ENCODE measurements at places on chromosomes 2 and 18.

- no peak for DNase-seq
These were observed 4.7 kb upstream of the ZNF516 start for GRCh38 chr18:76499637-76500340.

DNA sequence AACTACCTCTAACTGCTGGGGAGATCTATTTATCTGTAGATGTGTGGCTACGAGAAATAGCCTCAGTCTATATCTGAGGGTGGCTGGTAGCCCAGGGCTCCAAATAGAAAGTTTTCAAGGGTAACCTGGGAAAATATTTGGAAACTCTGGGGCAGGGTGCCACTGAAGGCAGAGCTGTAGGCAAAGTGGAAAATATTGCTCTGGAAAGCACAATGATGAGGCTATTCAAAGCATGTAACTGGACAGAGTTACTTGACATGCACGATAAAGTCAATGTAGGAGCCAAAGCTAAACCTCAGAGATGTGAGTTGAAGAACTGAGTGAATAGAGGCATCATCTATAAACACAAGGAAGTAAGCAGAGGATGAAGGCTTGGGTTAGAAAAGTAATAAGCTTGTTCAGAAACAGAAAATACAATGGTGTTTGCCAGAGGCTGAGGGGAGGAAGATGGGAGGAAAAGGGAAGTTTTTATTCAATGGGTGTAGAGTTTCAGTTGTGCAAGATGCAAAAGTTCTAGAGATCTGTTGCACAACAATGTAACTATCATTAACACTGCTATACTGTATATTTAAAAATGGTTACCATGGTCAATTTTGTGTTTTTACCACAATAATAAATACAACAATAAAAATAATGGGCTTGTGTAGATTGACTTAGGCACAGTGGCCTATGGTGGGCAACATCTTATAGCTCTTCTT, 171.6 kb downstream of the MBD2 start:
- DNase-seq = peak; percentile 4

- no peak for DNase-seq
These were observed 71.1 kb downstream of the MTA3 start for GRCh38 chr2:42639340-42640077.

- DNase-seq = no peak
These were observed 287.6 kb downstream of the CAMKMT start for GRCh38 chr2:44649381-44649780.

DNA sequence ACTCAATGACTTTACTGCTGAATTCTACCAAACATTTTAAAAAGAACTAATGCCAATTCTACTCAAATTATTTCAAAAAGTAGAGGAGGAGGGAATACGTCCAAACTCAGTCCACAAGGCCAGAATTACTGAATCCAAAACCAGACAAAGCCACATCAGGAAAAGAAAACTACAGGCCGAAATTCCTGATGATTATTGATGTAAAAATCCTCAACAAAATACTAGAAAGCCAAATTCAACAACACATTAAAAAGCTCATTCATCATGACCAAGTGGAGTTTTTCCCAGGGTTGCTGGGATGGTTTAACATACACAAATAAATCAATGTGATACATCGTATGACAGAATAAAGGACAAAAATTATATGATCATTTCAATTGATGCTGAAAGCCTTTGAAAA, 103.9 kb upstream of the UBE2E3 start:
- no peak for DNase-seq

DNA sequence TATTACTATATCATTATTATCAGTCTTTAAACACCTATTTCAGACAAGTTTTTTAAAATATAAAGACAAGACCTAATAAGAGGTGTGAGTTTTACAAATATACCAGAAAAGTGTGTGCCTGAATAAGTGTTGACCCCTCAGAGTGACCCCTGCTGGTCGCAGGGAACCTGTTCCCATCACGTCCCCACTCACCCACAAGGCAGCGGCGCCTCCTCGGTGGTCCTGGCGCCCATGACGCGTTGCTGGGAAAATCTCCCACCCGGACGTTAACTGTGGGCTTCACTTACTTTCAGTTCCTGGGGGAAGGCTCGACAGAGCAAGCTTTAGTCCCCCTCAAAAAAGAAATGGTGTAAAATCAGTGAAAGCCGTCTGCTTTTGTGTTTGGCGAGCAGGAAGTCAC, 93.5 kb downstream of the TMEM18 start:
- DNase-seq = no peak

GRCh38 chr2:171386627-171387026, 47.2 kb downstream of the METTL8 start:
- no peak for DNase-seq

GRCh38 chr2:56624181-56624580, 440.4 kb downstream of the CCDC85A start:
- no peak for DNase-seq

GRCh38 chr18:1530650-1531049, 626.0 kb downstream of the ADCYAP1 start:
- no peak for DNase-seq

GRCh38 chr2:65279756-65280155, 52.1 kb downstream of the ACTR2 start:
- no peak for DNase-seq

DNA sequence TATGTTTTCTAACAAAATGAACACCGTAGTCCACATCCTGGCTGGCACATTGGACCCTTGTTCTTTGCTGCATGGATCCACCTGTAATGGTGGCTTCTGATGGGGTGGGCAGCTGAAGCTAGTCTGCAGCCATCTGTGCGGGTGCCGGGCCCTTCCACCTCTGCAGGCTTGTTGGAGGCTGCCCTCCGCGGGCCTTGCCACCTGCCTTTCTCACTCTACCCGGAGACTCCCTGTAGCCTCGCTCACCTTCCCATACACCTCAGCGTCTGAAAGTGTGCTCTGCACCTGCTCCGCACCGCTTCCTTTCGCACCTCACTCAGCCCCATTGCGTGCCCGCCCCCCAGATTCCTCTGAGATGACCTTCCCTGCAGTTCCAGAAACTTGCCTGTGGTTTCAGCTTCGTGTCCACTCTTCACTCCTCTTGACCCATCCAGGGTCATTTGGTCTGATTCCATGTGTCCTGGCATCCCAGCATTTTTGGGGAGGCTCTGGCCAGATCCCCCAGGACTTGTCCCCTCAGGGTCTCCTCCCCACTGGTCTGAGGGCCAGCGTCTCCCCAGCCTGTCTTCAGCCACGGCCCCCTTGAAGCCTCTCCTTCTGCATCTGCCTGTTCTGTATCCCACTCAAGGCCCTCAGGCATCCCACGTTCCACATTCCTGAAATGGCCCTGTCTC, 18.2 kb downstream of the ATG4B start:
- no peak for DNase-seq

- no peak for DNase-seq
These were observed 285.1 kb upstream of the SLC14A2 start for GRCh38 chr18:45330170-45330594.

DNA sequence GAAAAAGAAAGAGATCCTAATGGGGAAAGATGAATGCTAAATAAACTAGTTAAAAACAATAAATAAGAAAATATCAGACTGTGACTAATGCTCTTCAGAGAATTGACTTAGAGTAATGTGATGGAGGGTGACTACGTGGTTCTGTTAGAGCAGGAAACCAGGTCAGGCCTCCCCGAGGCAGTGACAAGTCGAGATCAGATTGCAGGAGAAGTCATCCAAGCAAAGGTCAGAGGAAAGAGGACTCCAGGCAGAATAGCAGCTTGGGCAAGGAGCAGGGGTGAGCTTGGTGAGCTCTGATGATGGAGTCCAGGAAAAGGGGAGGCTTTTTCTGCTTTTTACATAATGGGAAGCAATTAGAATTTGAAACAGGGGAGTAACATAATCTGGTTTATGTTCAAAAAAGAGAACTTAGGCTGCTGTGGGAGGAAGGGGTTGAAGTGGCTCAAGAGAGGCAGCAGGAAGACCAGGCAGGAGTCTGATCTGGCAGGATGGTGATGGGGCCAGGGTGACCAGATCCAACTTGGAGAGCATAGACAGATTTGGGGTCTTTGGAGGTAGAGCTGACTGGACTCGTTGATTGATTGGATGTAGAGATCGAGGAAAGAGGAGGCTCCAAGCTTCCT, 27.3 kb upstream of the ITGB6 start:
- DNase-seq = peak; percentile 93

- DNase-seq = no peak
These were observed 5.8 kb downstream of the HTRA2 start for GRCh38 chr2:74535440-74535965.

DNA sequence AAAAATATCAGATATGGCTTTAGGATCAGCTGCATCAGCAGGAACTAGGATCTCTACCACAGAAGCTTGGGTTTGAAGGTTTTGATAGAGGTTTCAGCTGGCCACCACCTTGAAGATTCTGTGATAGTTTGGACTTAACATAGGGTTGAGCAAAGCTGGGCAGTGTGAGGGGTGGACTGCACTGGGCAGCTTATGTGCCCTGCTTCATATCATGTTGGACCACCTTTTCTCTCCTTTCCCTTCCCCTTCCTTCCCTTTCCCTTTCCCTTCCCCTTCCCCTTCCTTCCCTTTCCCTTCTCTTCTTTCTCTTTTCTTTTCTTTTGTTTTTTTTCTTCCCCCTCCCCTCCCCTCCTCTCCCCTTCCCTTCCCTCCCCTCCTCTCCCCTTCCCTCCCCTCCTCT, 196.3 kb upstream of the CXCR4 start:
- DNase-seq = no peak
